ENCODE measurements at places on chromosomes 1 and 21. TPM values are rescaled to one million over a fixed set of nuclear protein-coding genes. Genes with fewer than 3 reads are reported as not detected.

- no peak for DNase-seq
- no peaks in the 10 kb centered on the region for H3K27me3 ChIP-seq
- H3K4me1 ChIP-seq = no peaks in the 10 kb centered on the region
- H3K27ac ChIP-seq = no peak overlapping the region
- no peak overlapping the region for H3K4me3 ChIP-seq
- no peaks in the 10 kb centered on the region for H3K36me3 ChIP-seq
Measured at GRCh38 chr1:200558866-200559459, 61.6 kb downstream of the KIF14 start.

DNA sequence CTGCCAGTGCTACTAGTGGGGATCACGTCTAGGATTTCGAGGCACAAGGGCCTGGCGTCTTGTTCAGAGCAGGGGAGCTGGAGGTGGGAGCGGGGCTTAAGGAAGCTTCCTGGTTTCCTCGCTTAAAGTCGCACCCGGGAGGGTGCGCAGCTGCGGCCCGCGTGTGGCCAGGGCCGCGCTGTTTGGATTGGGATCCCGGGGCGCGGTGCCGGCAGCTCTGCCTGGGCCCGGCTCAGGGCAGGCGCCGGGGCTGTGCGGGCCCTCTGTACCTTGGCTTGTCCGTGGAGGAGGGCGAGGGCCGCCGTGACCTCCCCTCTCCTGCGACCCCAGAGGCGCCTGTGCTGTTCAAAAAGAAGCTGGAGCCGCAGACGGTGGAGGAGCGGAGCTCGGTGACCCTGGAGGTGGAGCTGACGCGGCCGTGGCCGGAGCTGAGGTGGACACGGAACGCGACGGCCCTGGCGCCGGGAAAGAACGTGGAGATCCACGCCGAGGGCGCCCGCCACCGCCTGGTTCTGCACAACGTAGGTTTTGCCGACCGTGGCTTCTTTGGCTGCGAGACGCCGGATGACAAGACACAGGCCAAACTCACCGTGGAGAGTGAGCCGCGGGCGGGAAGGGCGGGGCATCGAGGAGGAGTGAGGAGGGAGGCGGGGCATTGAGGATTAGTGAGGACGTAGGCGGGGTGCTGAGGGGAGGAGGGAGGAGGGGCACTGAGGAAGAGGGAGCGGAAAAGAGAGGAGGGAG is 67.8 kb downstream of the OBSCN start:
- peaks cover 3% of the 10 kb centered on the region for H3K4me1 ChIP-seq
- H3K27me3 ChIP-seq = no peaks in the 10 kb centered on the region
- H3K4me3 ChIP-seq = peak overlapping the region; percentile 88

DNA sequence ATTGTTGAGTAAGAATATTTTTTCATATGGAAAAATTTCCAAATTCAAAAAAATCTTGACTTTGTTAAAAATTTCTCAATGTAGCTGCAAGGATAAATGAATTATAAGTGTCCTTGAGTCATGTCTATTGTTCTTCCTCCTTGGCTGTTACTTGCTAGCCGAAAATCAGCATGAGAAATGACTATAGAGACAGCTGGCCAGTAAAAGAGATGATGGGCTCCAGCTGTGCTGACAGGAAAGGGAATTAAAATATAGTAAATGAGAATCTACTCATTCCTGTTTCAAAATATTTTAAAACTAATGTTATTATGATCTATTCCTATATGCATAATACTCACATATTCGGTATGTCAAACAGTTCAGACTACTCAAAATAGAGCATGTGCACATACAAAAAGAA is 1292.6 kb downstream of the BRINP3 start:
- no peak overlapping the region for H3K4me3 ChIP-seq
- no peaks in the 10 kb centered on the region for H3K27me3 ChIP-seq
- H3K4me1 ChIP-seq = no peaks in the 10 kb centered on the region
- H3K27ac ChIP-seq = no peak overlapping the region
- no peaks in the 10 kb centered on the region for H3K36me3 ChIP-seq
- no peak for DNase-seq

Gene LGR6
- 76.6 TPM for total RNA-seq

Gene PCP4L1
- total RNA-seq = 1.8 TPM

Gene AMY1C
- not detected for total RNA-seq

Gene HSD3B2
- total RNA-seq = not detected

GRCh38 chr1:242128951-242129502 is 130.1 kb upstream of the MAP1LC3C start:
- no peak overlapping the region for H3K27ac ChIP-seq
- H3K4me1 ChIP-seq = no peaks in the 10 kb centered on the region
- no peaks in the 10 kb centered on the region for H3K27me3 ChIP-seq
- no peak overlapping the region for H3K4me3 ChIP-seq
- no peak for DNase-seq

Gene BLACAT1
- total RNA-seq = not detected

Gene CD101
- total RNA-seq = 0.85 TPM

DNA sequence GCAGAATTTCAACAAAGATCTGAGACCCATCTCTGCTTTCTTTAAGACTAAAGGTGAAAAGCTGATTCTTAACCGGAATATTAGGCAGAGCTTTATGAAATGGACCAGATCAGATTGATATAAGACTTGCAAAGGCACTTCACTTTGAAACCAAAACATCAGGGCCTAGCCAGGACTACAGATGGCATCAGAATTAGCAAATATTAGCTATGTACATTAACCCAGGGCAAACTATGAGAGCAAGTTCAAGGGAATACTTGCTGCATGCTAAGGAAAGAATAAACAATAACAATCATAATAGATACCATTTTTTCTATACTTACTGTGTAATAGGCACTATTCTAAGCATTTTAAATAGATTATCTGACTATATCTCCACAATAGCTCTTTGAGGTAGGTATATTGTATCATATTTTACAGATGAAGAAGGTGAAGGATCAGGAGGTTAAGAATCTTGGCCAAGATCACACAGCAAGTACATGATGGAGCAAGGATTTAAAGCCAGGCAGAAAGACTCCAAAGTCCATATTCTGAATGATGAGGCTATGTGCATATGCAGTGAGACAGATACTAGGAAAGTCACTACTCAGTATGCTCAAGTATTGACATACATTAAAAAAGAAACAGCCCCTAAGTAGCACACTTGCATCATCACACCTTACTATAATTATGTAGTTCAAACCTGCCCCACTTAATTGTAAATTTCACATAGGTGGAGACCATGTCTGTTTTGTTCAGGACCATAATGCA is 209.3 kb upstream of the PKN2 start:
- H3K4me3 ChIP-seq = no peak overlapping the region
- H3K27me3 ChIP-seq = no peaks in the 10 kb centered on the region
- no peaks in the 10 kb centered on the region for H3K36me3 ChIP-seq
- no peaks in the 10 kb centered on the region for H3K4me1 ChIP-seq
